Skin of body (tissue), 3 donors: ENCODE measurements at places on chromosomes 1 and 21.
A peak's percentile ranks its signal among the peaks of the same experiment; 100 is the strongest.

GRCh38 chr1:203450001-203450400, 25.6 kb upstream of the PRELP start:
- peak; percentile 32 for DNase-seq

DNA sequence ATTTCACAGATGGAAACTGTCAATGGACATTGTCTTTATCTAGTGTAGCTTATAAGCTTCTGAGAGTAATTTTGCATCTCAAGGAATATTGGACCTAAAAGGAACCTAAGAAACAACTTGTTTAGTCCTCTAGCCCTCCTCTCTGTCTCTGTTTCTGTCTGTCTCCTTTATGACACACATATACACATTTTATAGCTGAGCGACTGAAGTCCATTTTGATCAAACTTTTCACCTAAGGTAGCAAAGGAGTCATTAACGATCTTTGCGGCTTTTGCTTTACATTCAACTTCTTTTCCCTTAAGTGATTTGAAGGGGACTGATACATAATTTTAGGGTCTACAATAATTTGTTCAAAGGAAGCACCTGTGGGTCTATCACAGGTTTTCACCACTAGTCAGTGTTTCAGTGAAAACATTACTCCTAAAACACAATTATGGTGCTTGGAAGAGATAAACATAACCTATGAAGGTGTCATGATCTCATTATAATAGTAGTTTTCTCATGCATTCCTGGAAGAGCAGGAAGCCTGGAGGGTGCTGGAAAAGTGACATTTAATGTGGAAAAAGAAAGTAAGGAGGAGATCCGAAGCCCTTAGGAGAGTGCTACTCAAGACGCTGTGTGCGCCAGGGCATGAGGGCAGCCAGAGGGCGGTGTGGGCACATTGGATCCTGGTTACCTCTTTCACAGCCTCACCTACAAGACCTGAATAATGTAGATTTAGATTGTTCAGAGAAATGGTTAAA, 248.6 kb downstream of the DNM3 start:
- no peak for DNase-seq

DNA sequence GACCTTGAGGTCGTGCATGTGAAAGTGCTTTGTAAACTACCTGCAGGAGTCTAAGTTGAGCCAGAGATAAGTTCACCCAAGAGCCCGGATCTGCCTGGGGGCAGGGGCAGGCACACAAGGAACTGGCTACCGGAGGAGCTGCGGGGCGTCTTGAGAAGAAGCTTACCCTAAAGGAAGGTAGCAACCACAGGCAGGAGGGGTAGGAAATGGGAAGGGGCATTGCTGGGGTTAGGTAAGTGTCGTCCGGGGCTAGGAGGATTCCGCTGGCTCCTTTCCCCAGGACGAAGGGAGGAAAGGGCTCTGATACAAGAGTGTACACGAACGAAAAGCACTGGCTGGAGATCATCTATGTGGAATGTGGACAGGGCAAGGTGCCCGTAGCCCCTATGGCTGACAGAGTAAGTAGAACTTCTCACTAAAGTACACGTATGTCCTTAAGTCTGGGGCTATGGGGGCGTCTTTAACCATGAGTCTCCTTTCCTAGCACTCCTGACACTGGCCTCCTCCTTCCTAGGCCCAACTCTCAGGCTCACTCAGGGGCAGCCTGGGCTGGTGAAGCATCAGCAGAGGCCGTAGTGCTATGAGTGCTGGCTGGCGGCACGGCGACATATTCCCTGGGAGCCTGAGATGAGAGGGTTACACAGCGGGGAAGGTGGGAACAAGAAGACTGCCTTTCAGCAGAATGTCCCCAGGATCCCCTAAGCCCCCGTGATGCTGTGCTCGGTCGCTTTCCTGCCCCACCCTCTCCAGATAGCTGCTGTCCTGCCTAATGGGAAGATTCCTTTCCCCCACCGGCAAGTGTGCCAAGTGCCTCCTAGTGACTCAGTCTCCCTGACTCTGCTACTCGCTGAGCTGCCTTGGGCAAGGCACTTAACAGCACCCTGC, 9.1 kb upstream of the GALNT2 start:
- no peak for DNase-seq

- no peak for DNase-seq
These were observed 15.0 kb downstream of the ITSN1 start for GRCh38 chr21:33657124-33657820.

DNA sequence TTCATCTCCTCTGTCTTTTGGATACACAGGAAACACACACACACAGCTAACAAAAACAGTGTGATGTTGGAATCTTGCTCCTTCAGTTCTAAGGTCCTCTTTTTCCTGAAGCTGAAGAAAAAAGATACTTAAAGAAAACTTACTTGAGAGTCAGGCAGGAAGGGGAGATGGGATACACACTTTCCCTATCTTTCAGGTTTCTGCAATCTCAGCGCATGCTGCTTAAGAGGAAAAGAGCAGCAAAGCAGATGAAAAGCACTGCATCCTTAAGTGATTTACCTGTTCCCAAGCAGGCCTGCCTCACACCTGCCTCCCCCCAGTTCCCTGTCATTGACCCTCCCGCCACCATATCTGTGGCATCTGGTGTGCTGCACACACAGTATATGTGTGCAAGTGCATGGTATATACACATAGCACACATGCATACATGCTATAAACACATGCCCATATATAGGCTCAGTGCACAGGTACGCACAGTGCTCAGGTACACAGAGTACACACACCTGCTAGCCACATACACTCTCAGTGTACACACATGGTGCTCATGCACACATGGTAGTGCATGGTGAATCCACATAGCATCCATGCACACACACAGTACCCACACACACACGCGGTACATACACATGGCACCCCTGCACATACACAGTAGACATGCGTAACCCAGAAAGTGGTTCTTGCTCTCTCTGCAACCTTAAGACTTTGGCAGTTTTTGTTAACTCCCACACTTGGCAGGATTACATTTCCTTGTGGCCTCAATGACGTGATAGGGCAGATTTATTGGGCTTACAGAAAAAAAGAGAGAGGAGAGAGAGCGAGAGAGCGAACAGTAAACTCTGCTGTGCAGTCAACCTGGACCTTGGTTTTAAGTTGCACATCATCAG, 166.9 kb downstream of the TOMM20 start:
- DNase-seq: peak; percentile 30

DNA sequence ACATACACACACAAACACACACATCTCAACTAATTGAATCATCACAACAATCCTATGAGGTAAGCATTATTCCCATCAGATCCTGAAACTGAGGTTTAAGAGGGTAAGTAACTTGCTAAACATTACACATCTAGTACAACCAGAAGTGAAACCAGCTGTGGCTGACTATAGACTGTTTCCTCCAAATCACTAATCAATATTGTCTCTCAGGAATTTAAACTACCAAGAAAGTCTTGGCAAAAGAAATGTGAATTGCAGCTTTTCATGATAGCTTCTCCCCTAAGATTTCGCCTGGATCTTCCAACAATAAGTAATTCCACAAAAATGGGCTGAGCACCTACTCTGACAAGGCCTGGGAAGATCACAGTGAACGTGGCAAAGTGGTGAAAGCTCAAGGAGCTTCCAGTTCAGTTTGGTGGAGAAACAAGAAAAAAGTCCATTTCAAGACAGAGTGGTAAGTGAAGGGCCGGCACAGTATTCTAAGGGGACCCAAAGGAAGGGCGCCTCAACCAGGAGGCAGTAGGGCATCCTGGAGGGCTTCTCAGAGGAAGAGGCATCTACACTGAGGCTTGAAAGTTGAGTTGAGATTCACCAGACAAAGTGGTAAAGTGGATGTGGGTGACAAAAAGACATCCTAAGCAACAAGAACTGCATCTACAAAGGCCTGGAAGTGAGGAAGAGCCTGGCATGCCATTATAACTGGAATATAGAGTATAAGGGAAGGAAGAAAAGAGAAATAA, 22.1 kb downstream of the LRRC52 start:
- DNase-seq: peak; percentile 48

GRCh38 chr1:73820843-73821242, 377.1 kb downstream of the LRRIQ3 start:
- DNase-seq: no peak

- DNase-seq: no peak
These were observed 1.0 kb downstream of the SLC35D1 start for GRCh38 chr1:67052741-67053534.

DNA sequence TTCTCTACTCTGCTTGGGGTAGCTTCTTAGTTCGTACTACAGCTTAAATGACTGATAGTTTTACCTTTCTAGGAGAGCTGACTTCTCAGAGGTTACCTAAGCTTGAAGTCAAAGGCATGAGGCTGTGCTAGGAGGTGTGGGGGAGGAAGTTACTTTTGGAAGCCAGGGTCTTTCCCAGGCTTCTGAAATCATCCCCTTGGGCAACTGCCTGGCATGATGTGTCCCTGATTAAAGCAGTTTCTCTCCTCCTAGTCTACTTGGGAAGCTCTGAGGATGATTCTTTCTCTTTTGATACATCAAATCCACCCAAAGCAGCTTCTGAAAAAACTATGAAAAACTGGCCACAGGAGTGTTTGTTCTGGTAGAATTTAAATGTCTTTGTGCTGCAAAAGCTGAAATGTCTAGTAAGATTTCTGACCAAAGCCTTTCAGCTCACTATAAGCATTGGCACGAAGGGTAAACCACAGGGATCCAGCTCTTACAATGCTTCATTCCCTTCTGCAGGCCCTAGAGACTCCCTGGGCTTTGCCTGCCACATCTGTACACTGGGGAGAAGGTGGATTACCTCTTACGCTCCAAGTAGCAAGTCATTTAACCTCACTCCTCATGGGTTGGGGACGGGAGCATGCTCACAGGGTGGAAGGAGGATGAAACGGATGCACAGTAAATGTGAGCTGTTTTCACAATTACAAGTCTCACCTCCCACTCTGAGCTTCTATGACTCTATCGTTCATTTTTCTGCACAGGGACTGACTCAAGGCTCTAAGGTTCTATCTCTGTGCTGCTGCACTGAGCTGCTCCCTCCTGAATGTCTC, 59.6 kb downstream of the RUNX1 start:
- no peak for DNase-seq

DNA sequence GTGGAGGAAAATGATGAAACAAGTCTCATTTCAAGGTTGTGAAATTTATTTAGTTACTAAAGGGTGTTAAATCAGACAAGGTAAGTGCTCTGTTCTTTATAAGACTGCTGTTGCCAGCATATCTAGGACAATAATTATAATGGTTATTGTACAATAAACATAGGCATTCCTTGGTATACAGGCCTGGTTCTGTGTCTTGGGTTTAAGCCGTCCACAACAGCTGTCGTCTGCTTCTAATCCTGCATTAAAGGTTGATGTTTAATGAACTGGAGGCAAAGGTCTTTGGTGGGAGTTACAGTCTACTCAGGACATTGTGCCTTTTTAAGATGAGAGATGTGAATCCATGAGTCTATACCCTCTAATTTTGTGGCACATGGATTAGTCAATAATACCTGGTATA, 23.4 kb upstream of the FMO4 start:
- no peak for DNase-seq

DNA sequence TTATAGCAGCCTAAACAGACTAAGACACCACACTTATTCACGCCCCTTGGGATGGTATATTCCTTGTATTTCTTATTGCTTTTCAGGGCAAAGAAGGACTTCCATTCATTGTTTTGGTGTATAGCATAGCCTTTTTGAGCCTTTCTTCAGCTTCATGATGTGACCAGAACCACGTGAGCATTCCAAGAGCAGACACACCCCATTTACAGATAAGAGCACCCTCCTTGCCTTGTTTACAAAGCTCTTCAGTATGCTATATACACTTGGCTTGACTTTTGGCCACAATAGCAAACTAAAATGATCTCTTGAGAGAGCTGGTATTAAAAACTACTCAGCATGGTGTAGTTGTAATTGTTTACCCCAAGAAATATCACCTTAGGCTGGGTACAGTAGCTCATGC, 78.7 kb downstream of the PIK3R3 start:
- no peak for DNase-seq

- no peak for DNase-seq
These were observed 30.2 kb upstream of the EXOSC10 start for GRCh38 chr1:11129649-11130390.

GRCh38 chr1:231596337-231596791, 30.2 kb upstream of the DISC1 start:
- no peak for DNase-seq

GRCh38 chr21:38649120-38649519, 150.8 kb upstream of the ERG start:
- DNase-seq: no peak

DNA sequence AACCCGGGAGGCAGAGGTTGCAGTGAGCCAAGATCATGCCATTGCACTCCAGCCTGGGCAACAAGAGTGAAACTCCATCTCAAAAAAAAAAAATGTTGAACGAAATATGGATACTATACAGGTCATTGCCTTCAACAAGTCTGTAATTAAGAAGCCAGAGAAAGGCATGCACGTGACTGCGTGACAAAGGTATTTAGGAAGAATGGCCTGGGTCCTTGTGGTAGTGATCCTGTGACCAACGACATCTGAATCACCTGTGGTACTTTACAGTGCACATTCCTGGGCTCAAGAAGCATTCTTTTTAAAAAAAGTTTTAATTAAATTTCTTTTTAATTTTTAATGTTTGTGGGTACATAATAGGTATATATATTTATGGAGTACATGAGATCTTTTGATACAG, 115.0 kb downstream of the GREM2 start:
- DNase-seq: no peak

GRCh38 chr1:13536571-13536970, 22.8 kb upstream of the LRRC38 start:
- DNase-seq: no peak

- no peak for DNase-seq
These were observed 121.5 kb upstream of the SOD1 start for GRCh38 chr21:31537872-31538576.
